Activated CD8-positive, alpha-beta T cell treated with anti-CD3 and anti-CD28 coated beads for 36 hours (primary cell): ENCODE measurements at places on chromosomes 2 and 18. TPM values are rescaled to one million over a fixed set of nuclear protein-coding genes. Genes with fewer than 3 reads are reported as not detected.

DNA sequence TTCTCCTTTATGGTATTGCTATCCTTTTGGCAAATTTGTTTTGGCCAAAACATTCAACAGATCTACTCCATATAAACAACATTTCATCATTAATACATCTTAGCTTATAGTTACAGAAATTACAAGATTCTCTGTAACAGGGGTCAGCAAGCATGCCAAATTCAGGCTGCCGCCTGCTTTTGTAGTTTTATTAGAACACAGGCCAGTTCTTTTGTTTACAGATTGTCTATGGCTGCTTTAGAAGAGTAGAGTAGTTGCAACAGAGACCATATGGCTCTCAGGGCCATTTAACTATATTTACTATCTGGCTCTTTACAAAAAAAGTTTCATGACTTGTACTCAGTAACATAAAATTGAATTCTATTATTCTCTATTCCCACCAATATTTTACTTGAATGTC is 53.9 kb downstream of the LNPK start:
- no peak overlapping the region for H3K27ac ChIP-seq
- peaks cover 31% of the 10 kb centered on the region for H3K36me3 ChIP-seq
- no peaks in the 10 kb centered on the region for H3K27me3 ChIP-seq
- no peak overlapping the region for H3K4me3 ChIP-seq
- H3K4me1 ChIP-seq = no peaks in the 10 kb centered on the region

GRCh38 chr2:74617122-74617521 is 31.0 kb downstream of the M1AP start:
- no peaks in the 10 kb centered on the region for H3K36me3 ChIP-seq
- no peak overlapping the region for H3K27ac ChIP-seq
- no peak overlapping the region for H3K4me3 ChIP-seq
- H3K4me1 ChIP-seq = no peaks in the 10 kb centered on the region

Gene OTX1
- not detected for total RNA-seq

Gene HNMT
- total RNA-seq = not detected

Gene SERPINB7
- total RNA-seq = not detected

GRCh38 chr18:46891742-46892214 is 25.5 kb downstream of the PIAS2 start:
- no peaks in the 10 kb centered on the region for H3K27me3 ChIP-seq
- peaks cover 44% of the 10 kb centered on the region for H3K4me1 ChIP-seq
- H3K36me3 ChIP-seq = peaks cover 51% of the 10 kb centered on the region
- H3K27ac ChIP-seq = peak overlapping the region; percentile 45
- no peak overlapping the region for H3K4me3 ChIP-seq

Gene PPP1R1C
- total RNA-seq = not detected

GRCh38 chr18:55337908-55338521 is 250.0 kb downstream of the TCF4 start:
- no peaks in the 10 kb centered on the region for H3K36me3 ChIP-seq
- H3K4me1 ChIP-seq = no peaks in the 10 kb centered on the region
- H3K27me3 ChIP-seq = peaks cover 4% of the 10 kb centered on the region
- H3K4me3 ChIP-seq = no peak overlapping the region
- DNase-seq = no peak
- no peak overlapping the region for H3K27ac ChIP-seq

Gene LDLRAD4
- 37.3 TPM for total RNA-seq

Gene MAP3K19
- total RNA-seq = not detected

DNA sequence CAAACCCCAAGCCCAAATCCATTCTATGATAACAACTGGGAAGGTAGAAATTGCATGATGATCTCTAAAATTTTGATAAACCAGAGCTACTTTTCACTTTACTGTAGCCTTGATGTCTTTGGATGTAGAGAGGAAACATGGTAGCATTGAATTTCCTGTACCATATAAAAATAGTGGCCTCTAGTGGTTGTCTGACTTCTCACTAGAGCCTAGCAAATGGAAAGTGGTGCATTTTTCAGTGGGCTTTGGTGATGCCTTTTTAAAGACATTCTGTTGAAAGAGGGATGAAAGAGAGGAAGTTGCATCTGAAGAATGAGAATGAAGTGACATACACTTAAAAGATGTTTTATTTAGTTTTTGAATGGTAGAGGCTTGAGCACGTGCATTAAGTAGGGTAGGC is 662.2 kb downstream of the XIRP2 start:
- H3K36me3 ChIP-seq = no peaks in the 10 kb centered on the region
- H3K4me1 ChIP-seq = no peaks in the 10 kb centered on the region
- no peak overlapping the region for H3K4me3 ChIP-seq
- H3K27me3 ChIP-seq = no peaks in the 10 kb centered on the region
- no peak overlapping the region for H3K27ac ChIP-seq
- no peak for DNase-seq

DNA sequence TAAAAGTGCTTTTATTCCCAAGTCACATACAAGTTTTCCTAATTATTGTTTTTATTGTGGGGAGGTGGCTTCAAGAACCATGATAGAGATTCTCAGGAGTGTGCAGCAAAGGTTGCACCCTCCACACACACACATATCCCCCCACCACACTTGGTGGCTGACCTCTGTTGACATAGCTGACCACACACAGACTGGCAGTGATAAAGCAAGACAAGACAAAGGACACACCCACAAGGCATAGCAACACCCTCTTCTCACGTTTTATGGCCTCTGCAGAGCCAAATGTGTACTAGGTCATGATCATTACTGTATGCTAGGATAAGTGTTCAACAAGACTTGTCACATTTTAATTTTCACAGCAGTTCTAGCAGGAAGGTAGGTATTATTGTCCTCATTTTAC is 143.0 kb upstream of the EPC2 start:
- H3K4me3 ChIP-seq = no peak overlapping the region
- H3K27me3 ChIP-seq = no peaks in the 10 kb centered on the region
- peaks cover 1% of the 10 kb centered on the region for H3K4me1 ChIP-seq
- H3K27ac ChIP-seq = no peak overlapping the region
- H3K36me3 ChIP-seq = no peaks in the 10 kb centered on the region

Gene SNED1
- 1.8 TPM for total RNA-seq

DNA sequence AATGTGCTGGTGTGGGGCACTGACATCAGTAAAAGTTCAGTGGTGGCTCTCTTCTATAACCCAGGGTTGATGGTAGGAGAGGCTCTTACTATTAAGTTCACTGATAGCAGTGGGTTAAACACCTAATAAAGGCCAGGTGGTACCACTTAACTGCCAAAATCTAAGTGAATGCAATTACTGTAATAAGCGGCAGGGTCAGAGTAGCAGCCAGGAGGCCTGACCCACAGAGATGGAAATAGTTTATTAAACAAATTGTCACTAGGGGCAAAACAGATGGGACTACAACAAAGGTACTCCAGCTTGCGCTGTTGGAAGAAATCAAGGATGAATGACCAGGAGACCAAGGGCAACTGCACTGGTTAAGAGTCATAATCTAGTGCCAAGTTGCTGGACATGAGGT is 26.6 kb downstream of the ZSWIM2 start:
- H3K36me3 ChIP-seq = no peaks in the 10 kb centered on the region
- DNase-seq = no peak
- no peaks in the 10 kb centered on the region for H3K27me3 ChIP-seq
- H3K4me1 ChIP-seq = no peaks in the 10 kb centered on the region

DNA sequence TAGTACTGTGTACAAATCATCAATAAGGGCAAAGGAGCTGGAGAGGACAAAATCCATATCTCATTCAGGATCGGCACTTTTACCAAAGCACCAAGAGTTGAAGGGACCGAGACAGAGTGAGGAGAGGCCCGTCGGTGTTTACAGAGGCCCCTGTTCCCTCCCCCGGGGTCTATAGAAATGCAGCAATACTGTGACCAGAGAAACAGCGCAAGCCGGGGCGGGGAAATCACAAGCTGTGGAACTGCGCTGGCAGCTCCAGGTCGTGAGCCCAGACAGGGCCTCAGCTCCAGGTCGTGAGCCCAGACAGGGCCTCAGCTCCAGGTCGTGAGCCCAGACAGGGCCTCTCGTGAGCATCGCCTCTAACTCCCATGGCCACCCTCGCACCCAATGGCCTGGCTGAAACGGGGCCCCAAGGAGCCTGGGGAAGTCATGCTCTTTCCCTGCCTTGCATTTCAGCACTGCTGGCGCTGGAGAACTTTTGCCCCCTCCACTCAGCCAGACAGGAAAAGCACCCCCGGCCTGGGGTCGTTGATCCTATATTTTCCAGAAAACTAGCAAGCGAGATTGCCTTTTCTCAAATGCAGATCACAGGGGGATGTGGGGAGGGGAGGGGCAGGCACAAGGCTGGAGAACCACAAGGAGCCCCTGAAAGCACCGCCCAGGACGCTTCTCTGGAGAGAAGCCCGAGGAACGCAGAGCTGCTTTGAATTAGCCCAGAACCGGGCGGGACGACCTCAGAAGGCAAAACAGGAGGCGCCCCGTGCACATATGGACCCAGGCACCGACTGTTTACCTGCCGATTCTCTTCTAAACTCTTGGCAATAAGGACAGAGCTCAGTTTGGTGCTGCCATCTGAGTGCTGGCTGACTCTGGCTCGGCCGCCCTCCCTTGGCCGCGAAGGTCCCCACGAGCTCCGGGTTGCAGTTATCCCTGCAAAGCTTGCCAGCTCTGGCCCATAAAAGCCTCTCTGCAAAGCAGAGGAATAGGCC is 223.7 kb downstream of the ACKR3 start:
- no peaks in the 10 kb centered on the region for H3K36me3 ChIP-seq
- no peak overlapping the region for H3K4me3 ChIP-seq
- no peaks in the 10 kb centered on the region for H3K4me1 ChIP-seq

DNA sequence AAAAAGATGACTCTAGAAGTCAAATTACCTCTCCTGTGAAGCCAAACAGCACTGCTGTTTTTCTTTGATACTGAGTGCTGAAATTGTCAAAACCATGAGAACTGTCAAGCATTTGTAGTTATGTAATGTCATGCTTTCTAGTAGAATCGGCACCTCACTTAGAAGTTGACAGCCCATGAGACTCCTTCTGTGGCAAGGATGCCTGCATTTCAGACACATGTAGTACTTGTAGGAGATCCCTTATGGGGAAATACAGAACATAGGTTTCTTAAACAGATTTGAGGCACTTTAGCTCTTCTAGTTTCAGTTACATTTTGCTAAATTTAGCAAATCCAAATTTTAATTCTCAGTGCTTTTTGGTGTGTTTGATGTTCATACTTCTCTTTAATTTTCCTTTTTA is 15.7 kb downstream of the ZNF407 start:
- H3K36me3 ChIP-seq = peaks cover 5% of the 10 kb centered on the region
- no peak overlapping the region for H3K4me3 ChIP-seq
- no peak for DNase-seq

- peaks cover 24% of the 10 kb centered on the region for H3K36me3 ChIP-seq
- H3K4me1 ChIP-seq = peaks cover 9% of the 10 kb centered on the region
- DNase-seq = no peak
- no peak overlapping the region for H3K4me3 ChIP-seq
- H3K27me3 ChIP-seq = no peaks in the 10 kb centered on the region
These were observed 42.7 kb upstream of the ACTR3 start for GRCh38 chr2:113847144-113847543.

Gene SLC14A1
- total RNA-seq = 3.1 TPM

Gene LIMS3
- total RNA-seq = 0.77 TPM
